ENCODE measurements at places on chromosomes 16 and 17. TPM values are rescaled to one million over a fixed set of nuclear protein-coding genes. Genes with fewer than 3 reads are reported as not detected.
A peak's percentile ranks its signal among the peaks of the same experiment; 100 is the strongest.

GRCh38 chr17:62910277-62910676, 55.8 kb upstream of the TANC2 start:
- no peak for DNase-seq

DNA sequence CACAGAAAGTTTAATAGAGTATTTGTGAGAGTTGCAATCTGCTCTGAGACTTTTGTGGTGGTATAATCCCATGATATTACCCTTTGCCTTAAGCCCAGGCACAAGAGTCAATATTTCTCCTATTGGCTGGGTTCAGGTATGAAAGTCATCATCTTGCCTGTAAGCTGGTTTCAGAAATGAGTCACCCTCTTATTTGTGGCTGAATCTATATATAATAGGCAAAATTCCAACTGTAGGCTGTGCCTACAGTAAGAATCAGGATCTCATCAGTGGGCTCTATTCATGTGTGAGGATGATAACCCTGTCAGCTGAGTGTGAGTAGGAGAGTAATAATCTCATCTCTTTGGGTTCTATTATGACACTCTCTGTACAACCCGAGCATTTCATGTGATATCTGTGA, 2103.1 kb downstream of the TP53TG3F start:
- DNase-seq, result no peak

GRCh38 chr16:25135254-25135878, 23.8 kb downstream of the LCMT1 start:
- no peak for DNase-seq

- no peak for DNase-seq
These were observed 3.7 kb downstream of the GGA2 start for GRCh38 chr16:23506606-23506994.

TMEM114 gene
- not detected for total RNA-seq

TBC1D3L gene
- 8.9 TPM for total RNA-seq

MYH1 gene
- not detected for total RNA-seq

- DNase-seq, result no peak
These were observed 101.9 kb upstream of the HSBP1 start for GRCh38 chr16:83705856-83706255.

GRCh38 chr17:66343531-66344078, 41.2 kb downstream of the PRKCA start:
- no peak for DNase-seq

DNA sequence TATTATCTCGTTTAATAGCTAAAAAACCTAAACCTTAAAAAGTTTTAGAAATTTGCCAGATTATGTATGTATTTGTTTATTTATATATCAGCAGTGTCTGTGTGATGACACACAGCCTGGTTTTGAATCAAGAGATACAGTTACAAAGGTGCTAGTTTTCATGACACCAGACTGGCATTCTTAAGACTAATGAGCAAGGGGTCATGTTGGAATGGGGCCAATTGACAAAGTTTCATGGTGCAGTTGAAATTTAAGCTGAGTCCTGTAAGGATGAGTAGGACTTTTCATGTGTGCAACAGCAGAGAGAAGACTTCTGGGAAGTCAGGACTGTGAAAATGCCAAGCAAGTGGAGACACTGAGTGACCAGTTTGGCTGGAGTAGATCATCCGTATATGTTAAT, 3.2 kb upstream of the KRT10 start:
- no peak for DNase-seq

DNA sequence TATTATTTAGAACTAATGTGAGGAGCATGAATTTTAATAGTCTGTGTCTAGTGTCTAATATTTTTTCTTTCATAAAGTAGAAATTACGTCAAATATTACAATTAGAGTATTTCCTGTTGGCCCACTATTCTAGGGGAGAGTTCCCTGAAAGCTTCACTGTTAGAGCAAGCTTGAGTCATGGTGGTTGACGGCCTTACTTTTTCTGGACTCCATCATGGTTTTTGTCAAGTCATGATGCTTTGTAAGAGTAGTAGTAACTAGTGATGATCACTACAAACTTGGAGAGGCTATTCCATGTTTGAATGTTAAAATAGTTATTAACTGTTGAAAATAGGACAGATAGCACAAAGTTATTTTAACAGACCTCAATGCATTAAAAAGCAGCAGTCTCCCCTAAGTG, 1.7 kb downstream of the PSMD11 start:
- DNase-seq, result no peak

DNA sequence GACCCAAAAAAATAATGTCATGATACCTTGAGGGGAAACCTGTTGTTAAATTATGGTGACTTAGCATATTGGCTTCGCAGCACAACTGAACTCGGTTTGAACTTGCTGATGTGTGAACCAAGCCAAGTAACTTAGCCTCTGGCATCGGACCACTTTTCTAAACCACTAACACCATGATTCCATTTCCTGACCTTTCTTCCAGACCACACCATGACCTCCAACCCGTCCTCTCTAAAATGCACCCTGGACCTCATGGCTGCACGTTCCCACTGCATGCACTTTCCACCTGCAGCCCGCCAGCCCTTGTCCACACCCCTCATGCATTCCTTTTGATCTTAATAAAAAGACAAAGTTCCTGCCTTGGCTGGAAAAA, 29.3 kb downstream of the DYNLRB2 start:
- no peak for DNase-seq

DNA sequence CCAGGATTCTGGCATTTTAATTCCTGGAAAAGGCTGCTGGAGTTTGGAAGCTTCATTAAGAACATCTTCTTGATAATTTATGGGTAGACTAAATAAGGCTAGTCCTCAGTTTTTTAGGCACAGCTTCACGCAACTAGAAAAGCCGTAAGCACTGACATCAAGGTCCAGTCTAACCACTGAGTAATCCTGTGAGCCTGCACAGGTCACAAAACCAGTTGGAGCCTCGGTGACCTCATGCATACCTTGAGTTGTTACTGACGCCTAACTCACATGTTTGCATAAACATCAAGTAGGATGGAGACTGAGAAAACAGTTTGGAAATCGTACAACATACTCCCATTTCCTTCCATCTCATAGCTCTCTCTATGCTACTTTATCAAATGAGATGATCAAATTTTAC, 63.8 kb upstream of the RCVRN start:
- no peak for DNase-seq

DYNLRB2 gene
- total RNA-seq, result not detected

CCDC144A gene
- total RNA-seq, result 0.87 TPM

DNA sequence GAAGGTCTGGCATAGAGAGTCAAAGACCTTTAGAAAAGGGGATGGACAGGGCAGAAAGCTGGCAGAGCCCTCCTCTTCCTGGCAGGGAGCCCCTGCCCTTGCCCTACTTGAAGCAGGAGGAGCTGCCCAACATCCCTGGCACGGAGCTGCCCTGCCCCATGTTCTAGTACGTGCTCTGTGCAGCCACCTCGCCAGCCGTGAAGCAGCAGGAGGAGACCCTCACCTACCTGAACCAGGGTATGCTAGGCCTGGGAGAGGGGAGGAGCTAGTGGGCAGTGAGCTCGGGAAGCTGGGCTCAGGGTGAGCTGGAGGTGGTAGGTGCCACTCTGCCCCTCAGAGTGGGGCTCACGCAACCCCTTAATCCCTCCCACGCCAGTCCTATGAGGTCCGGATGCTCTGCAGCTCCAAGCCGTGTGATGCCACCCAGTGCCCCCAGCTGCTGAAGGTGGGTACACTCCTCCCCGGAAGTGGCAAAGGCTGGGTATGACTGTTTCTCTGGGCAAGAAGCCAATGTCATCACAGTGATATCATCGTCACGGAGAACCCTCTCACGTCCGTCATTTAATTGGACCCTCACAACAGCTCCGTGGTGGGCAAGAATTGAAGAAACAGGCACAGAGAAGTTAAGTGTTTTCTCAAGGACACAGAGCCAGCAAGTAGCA, 12.7 kb upstream of the STAC2 start:
- DNase-seq, result no peak

PER1 gene
- 101 TPM for total RNA-seq

DNA sequence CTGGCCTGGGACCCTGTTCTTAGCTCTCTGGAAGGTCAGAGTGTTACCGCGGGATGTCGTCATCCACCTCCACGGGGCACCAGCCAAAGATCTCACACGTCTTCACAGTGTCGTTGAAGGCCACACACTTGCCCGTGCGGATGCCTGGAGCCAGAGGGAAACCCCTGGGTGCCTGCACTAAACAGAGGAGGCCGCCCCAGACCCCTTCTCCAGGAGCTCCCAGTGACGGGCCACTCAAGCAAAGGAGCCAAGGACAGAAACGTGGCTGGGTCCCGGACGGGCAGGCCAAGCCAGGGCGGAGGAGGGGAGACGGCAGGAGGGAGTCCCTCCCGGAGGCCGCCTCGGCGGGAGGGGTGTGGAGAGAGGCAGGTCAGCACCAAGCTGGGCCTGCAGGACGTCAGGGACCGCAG, 11.0 kb upstream of the CAMKK1 start:
- DNase-seq, result peak; percentile 85

GRCh38 chr16:19242987-19243575, 42.5 kb upstream of the CLEC19A start:
- DNase-seq, result no peak

C17orf50 gene
- total RNA-seq, result not detected

ENPP7 gene
- total RNA-seq, result not detected

Measured in pancreas (tissue), 10 donors.